ENCODE measurements at places on chromosomes 6 and 20. TPM values are rescaled to one million over a fixed set of nuclear protein-coding genes. Genes with fewer than 3 reads are reported as not detected.

DNA sequence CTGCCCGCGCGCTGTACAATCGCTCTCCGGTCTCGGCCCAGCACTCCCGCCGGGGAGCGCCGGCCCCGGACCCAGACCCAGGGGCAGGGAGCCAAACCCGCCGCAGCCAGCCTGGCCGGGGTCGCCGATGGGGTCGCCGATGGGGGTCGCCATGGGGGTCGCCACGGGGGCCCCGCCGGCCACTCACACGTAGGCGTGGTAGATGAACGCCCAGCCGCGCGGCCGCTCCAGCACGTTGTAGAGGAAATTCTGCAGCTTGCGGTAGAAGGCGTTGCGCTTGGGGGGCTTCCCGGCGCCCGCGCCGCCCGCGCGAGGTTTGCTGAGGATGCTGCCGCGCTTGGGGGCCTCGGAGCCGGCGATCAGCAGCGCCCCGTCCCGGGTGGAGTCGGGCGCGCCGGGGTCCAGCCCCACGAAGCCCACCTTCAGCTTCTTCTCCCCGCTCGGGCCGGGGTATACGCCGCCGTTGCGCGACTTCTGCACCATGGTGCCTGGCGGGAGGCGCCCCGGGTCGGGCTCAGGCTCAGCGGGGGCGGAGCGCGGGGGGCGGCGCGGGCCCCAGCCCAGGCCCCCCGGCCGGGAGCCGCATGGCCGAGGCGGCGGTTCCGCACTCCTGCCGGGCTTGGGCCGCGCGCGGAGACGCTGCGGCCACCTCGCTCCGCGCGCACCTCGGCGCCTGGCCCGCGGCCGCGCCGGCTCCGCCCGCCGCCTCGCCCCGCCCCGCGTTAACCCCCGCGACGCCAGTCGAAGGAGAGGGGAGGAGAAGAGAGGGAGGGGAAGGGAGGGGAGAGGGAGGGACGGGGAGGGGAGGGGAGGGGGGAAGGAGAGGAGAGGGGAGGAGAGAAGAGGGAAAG is at the start of gene KCNQ2:
Gene KCNQ2 (minus strand): TSS at position 675 of the 851 bp plus-strand sequence. CDS start 192 bp downstream, at position 483.
- ATAC-seq, result no peak

DNA sequence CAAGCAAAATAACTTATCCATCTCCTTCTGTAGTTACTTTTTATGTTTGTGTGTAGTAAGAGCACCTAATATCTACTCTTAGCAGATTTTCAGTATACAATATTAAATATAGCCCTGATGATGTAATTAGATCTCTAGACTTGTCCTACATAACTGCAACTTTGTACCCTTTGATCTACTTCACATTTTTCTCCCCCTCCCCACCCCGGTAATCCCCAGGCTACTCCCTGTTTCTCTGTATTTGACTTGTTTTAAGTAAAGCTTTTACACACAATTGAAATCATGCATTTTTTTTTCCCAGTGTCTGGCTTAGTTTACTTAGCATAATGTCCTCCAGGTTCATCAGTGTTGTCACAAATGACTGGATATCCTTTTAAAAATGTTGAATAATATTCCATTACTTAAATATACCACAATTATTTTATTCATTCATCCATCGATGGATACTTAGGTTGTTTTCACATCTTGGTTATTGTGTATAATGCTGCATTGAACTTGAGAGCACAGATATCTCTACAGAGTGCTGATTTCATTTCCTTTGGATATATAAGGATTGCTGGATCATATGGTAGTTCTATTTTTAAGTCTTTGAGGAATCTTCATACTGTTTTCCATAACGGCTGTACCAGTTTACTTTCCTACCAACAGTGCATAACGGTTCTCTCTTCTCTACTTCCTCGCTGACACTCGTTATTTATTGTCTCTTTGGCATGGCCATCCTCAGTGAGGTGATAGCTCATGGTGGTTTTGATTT is 212.7 kb downstream of the CDKAL1 start:
- ATAC-seq, result no peak

- no peak for ATAC-seq
Measured at GRCh38 chr20:46974669-46975434, 80.2 kb downstream of the EYA2 start.

- ATAC-seq, result peak; percentile 11
Measured at GRCh38 chr6:139373154-139373927, 1.1 kb downstream of the CITED2 start.

- no peak for ATAC-seq
Measured at GRCh38 chr6:52871621-52872020, 31.0 kb upstream of the GSTA5 start.

HLA-DOA gene
- total RNA-seq, result 0.56 TPM

DNA sequence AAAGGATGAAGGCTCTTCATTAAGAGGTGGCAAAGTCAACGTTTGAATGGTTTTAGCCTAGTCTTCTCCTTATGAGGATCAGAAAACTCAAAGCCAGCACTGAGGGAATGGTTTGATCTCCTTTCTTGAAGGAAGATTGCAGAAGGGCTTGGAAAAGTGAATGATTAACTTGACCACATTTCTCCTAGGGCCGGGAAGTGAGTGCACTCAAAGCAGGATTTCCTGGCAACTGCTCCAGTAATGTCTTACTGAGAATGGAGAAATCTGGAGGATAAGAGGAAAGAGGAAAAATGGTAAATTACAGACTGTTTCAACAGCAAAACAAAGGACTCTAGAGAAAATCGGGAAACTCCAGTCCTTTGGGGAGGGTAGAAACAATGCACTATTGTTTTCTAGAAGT is 189.0 kb upstream of the FOXA2 start:
- ATAC-seq, result no peak

DNA sequence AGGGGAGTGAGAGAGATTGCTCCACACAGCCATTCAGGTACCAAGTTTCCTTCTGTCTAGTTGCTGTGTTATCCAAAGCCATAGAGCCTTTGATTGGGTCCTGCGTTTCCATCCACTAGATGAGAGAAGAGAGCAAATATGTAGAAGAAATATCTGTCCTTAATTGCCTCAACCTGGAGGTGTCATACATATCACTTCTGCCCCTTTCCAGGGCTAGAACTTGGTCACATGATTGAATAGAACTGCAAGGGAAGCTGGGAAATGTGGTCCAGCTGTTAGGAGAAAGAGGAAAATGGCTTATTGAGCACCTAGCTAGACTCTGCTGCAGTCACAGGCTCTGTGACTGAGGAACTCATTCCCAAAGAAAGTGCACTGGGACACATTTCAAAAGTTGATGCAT is 115.6 kb upstream of the JAG1 start:
- ATAC-seq, result no peak

DNA sequence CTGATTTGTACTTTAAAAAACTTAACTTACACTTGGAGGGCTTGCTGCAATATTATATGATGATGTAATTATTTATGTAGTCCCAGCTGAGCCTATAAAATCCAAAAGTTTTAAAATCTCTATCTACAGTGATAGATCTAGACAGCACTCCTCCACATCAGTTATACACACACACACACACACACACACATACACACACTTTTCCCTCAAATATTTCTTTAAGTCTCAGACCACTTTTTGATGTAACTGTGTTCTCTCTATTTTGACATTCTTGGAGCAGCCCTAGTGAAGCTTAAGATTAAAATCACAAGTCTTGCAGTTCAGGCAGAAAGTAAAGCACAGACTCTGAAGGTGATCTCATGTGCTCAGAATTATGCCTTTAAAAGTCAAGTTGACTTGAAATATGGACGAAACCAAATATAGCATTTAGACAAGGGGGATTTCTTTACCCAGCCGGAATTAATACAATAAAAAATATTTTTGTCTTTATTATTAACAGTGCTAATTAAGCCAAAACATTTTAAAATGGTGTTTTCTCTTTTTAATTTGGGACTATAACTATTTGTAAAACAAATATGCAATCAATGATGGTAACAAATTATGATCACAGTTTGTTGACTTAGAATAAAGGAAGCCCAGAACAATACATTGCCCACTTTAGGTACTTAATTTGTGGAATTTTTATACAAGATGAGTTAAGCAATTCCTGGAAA is 63.5 kb upstream of the TMEM30A start:
- no peak for ATAC-seq

GRCh38 chr6:15480525-15480924 is 182.3 kb downstream of the DTNBP1 start:
- no peak for ATAC-seq

DYNLT2 gene
- 3.1 TPM for total RNA-seq

SCAND1 gene
- 20.9 TPM for total RNA-seq

SLC17A2 gene
- total RNA-seq, result not detected

DNA sequence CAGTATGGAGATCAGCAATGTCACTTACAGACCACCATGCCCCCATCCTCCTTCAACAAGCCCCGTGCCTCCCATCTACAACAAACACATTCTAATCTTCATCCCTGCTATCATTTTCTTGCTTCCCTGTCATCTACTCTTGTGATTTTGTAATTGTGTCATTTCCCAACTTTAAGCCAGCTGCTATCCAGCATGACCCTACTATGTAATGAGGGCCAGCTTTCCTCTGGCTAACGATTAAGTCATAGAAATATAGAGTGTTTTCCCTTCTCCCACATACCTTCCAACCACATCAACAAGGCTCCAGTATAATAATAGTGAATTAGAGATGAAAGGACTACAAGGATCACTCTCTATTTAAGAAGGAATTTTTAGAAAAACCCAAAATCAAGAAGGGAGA is 607.0 kb downstream of the TENT5A start:
- no peak for ATAC-seq

DNA sequence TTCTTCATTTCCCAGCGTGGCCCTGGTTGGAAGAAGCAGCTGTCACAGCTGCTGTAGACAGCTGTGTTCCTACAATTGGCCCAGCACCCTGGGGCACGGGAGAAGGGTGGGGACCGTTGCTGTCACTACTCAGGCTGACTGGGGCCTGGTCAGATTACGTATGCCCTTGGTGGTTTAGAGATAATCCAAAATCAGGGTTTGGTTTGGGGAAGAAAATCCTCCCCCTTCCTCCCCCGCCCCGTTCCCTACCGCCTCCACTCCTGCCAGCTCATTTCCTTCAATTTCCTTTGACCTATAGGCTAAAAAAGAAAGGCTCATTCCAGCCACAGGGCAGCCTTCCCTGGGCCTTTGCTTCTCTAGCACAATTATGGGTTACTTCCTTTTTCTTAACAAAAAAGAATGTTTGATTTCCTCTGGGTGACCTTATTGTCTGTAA is 292.7 kb downstream of the ESR1 start:
- peak; percentile 5 for ATAC-seq

IL17F gene
- total RNA-seq, result 295 TPM

DNA sequence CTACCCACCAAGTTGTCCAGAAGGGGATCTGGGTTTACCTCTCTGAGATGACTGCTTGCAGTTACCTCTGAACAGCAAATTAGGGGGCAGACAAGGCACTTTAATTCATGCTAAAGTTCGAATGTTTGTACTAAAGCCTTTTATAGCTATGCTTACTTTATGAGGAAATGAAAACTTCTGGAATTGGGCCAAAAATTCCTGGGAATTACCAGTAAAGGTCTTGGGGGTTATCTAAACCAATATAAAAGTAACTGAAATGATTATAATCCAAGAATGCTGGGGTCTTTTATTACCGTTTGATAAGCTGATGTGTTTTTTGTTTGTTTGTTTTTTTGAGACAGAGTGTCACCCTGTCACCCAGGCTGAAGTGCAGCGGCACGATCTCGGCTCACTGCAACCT is 7.9 kb upstream of the LZTS3 start:
- no peak for ATAC-seq

WFDC11 gene
- not detected for total RNA-seq

DNA sequence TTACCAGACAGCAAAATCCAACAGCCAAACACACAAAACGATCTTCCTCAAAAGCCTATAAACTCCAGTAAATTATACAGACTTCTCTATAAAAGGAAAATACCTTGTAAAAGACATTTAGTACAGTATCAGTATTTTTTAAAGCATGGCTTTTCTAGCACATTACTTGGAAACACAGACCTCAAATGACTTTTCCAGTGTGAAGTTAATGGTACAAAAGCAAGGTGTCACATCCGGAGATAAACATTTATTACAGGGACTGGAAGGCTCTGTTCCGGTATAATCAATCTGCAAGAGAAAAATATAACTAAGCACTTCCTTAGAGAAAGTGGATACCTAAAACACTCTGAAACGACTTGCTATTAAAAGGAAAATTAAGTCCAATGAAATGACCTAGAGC is 17.1 kb downstream of the TMEM30A start:
- no peak for ATAC-seq

GRCh38 chr20:14566505-14566904 is 229.1 kb upstream of the FLRT3 start:
- ATAC-seq, result no peak

DNA sequence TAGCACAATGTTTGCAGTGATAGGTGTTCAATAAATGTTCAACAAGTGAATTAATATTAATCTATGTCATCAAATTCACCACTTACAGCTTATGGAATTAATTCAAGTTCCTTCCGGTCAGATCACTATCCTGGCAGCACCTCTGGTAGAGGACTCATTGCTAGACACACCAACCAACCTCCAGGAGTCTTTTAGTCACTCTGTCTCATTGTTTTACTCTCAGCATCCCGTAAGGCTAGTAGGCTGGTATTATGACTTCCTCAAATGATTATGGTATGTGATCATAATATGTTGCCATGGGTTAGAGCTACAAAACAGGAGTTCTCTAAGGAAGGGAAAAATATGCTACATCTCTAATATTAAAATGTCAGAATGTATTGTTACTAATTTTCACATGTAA is 21.7 kb upstream of the MMS22L start:
- no peak for ATAC-seq

C6orf62 gene
- 106 TPM for total RNA-seq

LRRC73 gene
- total RNA-seq, result 0.35 TPM

TREML1 gene
- not detected for total RNA-seq

DNA sequence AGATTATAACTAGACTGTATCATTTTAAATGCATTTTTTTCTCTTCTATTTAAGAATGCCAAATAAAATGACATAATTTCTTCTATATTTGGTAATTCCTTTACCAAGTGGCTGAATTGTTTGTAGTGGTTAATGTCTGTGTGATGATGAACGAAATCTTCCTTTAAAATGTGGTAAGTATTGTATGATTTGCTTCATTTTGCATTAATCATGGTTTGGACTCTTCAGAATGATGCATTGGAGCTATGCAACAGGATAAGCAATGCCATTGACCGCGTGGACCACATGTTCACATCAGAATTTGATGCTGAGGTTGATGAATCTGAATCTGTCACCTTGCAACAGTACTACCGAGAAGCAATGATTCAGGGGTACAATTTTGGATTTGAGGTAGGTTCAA is 99.6 kb downstream of the MAP3K4 start:
- peak; percentile 76 for ATAC-seq

GRCh38 chr6:125307150-125307838 is 5.5 kb upstream of the HDDC2 start:
- no peak for ATAC-seq

DNA sequence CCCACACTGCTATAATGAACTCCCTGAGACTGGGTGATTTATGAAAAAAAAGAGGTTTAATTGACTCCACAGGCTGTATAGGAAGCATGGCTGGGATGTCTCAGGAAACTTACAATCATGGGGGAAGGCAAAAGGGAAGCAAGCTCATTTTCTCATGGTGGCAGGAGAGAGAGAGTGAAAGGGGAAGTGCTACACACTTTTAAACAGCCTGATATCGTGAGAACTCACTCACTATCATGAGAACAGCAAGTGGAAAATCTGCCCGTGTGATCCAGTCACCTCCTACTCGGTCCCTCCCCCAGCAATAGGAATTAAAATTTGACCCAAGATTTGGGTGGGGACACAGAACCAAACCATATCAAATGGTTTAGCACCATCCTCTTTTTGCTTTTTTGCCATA is 116.6 kb upstream of the CEP162 start:
- ATAC-seq, result no peak
